ENCODE measurements at places on chromosomes 1 and 21.

GRCh38 chr1:64084451-64084850, 119.0 kb upstream of the UBE2U start:
- DNase-seq: no peak

- DNase-seq: no peak
Measured at GRCh38 chr1:109618661-109619575, 498 bp downstream of the GNAT2 start.

GRCh38 chr1:157870490-157870889, 28.9 kb upstream of the CD5L start:
- DNase-seq: no peak

GRCh38 chr1:214718724-214719123, 115.7 kb downstream of the CENPF start:
- no peak for DNase-seq
